ENCODE measurements at places on chromosomes 12 and 14. TPM values are rescaled to one million over a fixed set of nuclear protein-coding genes. Genes with fewer than 3 reads are reported as not detected.

Gene CLEC4D
- not detected for total RNA-seq

Gene TGM1
- total RNA-seq = 1.6 TPM

Gene TSPAN9
- 76.8 TPM for total RNA-seq

Gene SERPINA9
- total RNA-seq = not detected

Gene CLIP1
- 44.8 TPM for total RNA-seq

Gene TMEM253
- total RNA-seq = not detected

Measured in smooth muscle cell of the coronary artery (primary cell).